Type B pancreatic cell (in vitro differentiated cells): ENCODE measurements at places on chromosomes 6 and 20. TPM values are rescaled to one million over a fixed set of nuclear protein-coding genes. Genes with fewer than 3 reads are reported as not detected.

The FLRT3 gene
- 59.3 and 75.7 TPM in 2 replicates for total RNA-seq

The BPIFB1 gene
- 1.8 and 10.9 TPM in 2 replicates for total RNA-seq

The PLCG1 gene
- 78.9 and 241 TPM in 2 replicates for total RNA-seq

The HFE gene
- 2.2 and 2.6 TPM in 2 replicates for total RNA-seq

The LRFN2 gene
- total RNA-seq, result 1.1 and 3.4 TPM in 2 replicates

The COX4I2 gene
- total RNA-seq, result not detected in 2 replicates

The RCAN2 gene
- 4.6 and 6.9 TPM in 2 replicates for total RNA-seq

The AIF1 gene
- total RNA-seq, result 0.59 and 3.8 TPM in 2 replicates

The TSHZ2 gene
- 17.6 and 45.5 TPM in 2 replicates for total RNA-seq

The RAET1L gene
- not detected in 2 replicates for total RNA-seq

The CSNK2B gene
- total RNA-seq, result 142 and 175 TPM in 2 replicates

The ACTL10 gene
- 1.7 and 2.6 TPM in 2 replicates for total RNA-seq

The PRR18 gene
- 0.80 and 1.5 TPM in 2 replicates for total RNA-seq

The ZNF311 gene
- total RNA-seq, result 0.68 and 2.2 TPM in 2 replicates

The CPNE5 gene
- 0.14 and 0.72 TPM in 2 replicates for total RNA-seq

The SASH1 gene
- total RNA-seq, result 61.3 and 99.9 TPM in 2 replicates

The ZC2HC1B gene
- 0.34 TPM in 1 of 2 replicates, not detected in the other for total RNA-seq

The BPIFA1 gene
- 0.69 and 0.97 TPM in 2 replicates for total RNA-seq

The COL21A1 gene
- 12.2 and 12.8 TPM in 2 replicates for total RNA-seq

The KIAA0408 gene
- 3.3 and 7.8 TPM in 2 replicates for total RNA-seq

The RXRB gene
- 49.2 and 61.9 TPM in 2 replicates for total RNA-seq

The FAM83C gene
- total RNA-seq, result not detected in 2 replicates

The CLVS2 gene
- total RNA-seq, result 0.62 and 0.75 TPM in 2 replicates

The CTSZ gene
- 71.9 and 75.9 TPM in 2 replicates for total RNA-seq

The SLC25A27 gene
- 8.7 and 18.1 TPM in 2 replicates for total RNA-seq

The TEAD3 gene
- total RNA-seq, result 49.8 and 109 TPM in 2 replicates

The METTL24 gene
- 2.0 and 10.0 TPM in 2 replicates for total RNA-seq

The MKKS gene
- total RNA-seq, result 16.2 and 19.9 TPM in 2 replicates

The HRH3 gene
- 0.24 and 0.53 TPM in 2 replicates for total RNA-seq

The IRAK1BP1 gene
- 4.4 and 7.0 TPM in 2 replicates for total RNA-seq

The HDGFL1 gene
- not detected in 2 replicates for total RNA-seq

The EFCAB8 gene
- 0.07 and 0.97 TPM in 2 replicates for total RNA-seq

The SNRNP48 gene
- 12.4 and 21.5 TPM in 2 replicates for total RNA-seq

The GRM1 gene
- 0.39 and 0.43 TPM in 2 replicates for total RNA-seq

The TBX18 gene
- total RNA-seq, result 8.2 and 9.4 TPM in 2 replicates

The DST gene
- total RNA-seq, result 116 and 139 TPM in 2 replicates

The RSPO3 gene
- 5.4 and 32.3 TPM in 2 replicates for total RNA-seq

The BLTP3A gene
- total RNA-seq, result 13.0 and 16.1 TPM in 2 replicates

The SYCP2 gene
- 0.88 and 1.6 TPM in 2 replicates for total RNA-seq

The BMP6 gene
- total RNA-seq, result 1.5 and 1.8 TPM in 2 replicates

The OVOL2 gene
- total RNA-seq, result 7.3 and 17.5 TPM in 2 replicates

The C6orf58 gene
- total RNA-seq, result 0.63 TPM in 1 of 2 replicates, not detected in the other

The PPP1R16B gene
- 0.31 TPM in 1 of 2 replicates, not detected in the other for total RNA-seq

The SLC32A1 gene
- not detected in 2 replicates for total RNA-seq

The LHFPL5 gene
- not detected in 2 replicates for total RNA-seq

The FILIP1 gene
- 2.0 and 5.0 TPM in 2 replicates for total RNA-seq

The SEMG2 gene
- total RNA-seq, result not detected in 2 replicates

The ELOVL5 gene
- total RNA-seq, result 66.3 and 103 TPM in 2 replicates

The RBPJL gene
- total RNA-seq, result not detected in 2 replicates

The TFEB gene
- 4.6 and 6.2 TPM in 2 replicates for total RNA-seq

The GGT7 gene
- 34.3 and 62.7 TPM in 2 replicates for total RNA-seq

The HLA-DRB1 gene
- 24.3 and 88.9 TPM in 2 replicates for total RNA-seq

The MYB gene
- total RNA-seq, result 4.7 and 4.9 TPM in 2 replicates

The IRF4 gene
- total RNA-seq, result 1.7 TPM in 1 of 2 replicates, not detected in the other

The TINAG gene
- total RNA-seq, result 0.33 TPM in 1 of 2 replicates, not detected in the other
